Amygdala (tissue), 56 donors: ENCODE measurements at places on chromosomes 16 and 17.

- DNase-seq = peak; percentile 43
Measured at GRCh38 chr17:80968602-80969029, 23.0 kb upstream of the CHMP6 start.

- DNase-seq = no peak
Measured at GRCh38 chr16:68345351-68345810, 34.6 kb downstream of the PRMT7 start.

DNA sequence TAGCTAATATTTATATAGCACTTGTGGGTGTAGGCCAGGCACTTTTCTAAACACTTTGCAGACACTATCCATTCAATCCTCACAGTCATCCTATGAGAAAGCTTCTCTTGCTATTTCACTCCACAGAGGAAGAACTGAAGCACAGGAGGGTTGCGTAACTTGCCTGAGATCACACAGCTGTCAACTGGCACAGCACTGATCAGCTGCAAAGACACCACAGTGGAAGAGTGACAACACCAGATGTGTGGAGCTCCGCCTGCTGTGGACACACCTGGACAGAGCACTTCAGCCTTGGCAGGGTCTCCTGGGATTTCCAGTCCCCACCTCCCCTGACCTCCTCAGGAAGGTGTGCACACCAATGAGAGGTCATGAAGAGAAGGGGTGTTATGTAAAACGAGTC lies 13.3 kb upstream of the CNEP1R1 start:
- DNase-seq = no peak

- peak; percentile 65 for DNase-seq
Measured at GRCh38 chr17:29591146-29591736, 1.7 kb upstream of the ANKRD13B start.

GRCh38 chr17:50151937-50152547 lies 1.6 kb upstream of the PPP1R9B start:
- peak; percentile 71 for DNase-seq

GRCh38 chr17:17201907-17202306 lies 4.2 kb downstream of the PLD6 start:
- DNase-seq = no peak

GRCh38 chr17:17528696-17529652 lies 32.8 kb upstream of the RASD1 start:
- DNase-seq = no peak

- DNase-seq = no peak
Measured at GRCh38 chr16:28531777-28532744, 6.7 kb downstream of the NUPR1 start.

DNA sequence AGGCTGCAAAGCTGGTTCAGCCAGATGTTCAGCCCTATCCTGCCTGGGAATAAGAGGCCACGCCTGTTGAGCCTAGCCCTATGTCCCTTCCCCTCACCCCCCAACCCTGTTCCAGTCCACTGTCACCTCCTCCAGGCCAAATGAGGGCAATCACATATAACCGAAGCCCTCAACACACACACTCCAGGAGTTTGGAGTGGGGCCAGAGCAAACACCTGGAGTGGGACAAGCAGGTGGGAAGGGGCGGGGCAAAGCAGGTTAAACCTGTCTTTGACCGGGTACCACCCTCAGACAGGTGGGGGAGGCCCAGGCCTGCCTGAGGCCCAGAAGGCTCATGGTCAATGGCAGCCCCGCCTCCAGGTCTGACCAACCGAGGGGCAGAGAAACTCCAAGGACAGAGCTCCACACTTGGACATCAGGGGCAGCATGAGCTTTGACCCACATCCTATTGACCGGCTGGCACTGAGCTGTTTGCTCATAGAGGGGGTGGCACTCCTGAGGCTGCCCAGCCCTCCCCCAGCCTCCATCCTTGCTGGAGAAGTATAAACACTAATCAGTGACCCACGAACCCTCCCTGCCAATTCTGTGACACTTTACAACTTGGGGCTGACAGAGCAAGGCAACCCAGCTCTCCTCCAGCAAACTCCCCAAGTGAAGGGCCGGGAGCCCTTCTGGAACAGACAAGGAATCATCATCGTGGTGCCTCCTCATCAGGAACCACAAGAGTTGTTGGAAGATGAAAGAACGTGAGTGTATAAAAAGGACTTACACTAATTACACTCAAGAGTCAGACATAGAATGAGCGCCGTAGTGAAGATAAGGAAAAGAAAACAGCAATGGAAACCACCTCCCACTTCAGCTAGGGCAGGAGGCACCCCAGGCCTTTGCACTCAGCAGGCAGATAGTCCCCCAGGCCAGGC lies 1.5 kb downstream of the ESRP2 start:
- DNase-seq = no peak

- DNase-seq = no peak
Measured at GRCh38 chr17:66514227-66514806, 211.9 kb downstream of the PRKCA start.

GRCh38 chr16:85364323-85365040 lies 248.6 kb upstream of the GSE1 start:
- no peak for DNase-seq
